ENCODE measurements at places on chromosomes 2 and 18.

DNA sequence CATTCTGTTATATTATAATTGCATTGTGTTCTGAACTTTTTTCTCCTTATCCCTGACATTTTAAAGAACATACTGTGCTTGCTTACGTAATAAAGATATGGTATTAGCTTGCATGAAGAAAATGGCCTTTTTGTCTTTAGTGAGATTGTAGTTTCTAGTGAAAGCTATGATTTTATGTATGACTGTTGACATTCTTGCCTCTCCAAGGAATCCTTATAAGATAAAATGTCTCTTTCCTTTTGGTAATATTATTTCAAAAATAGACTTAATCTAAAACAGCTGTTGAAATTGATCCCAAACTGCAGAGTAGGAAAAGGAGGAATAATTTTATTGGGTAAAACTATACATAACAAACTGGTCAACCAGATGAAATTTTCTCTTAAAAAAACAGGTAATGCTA, 40.8 kb upstream of the CCDC102B start:
- DNase-seq = no peak

GRCh38 chr2:195319112-195319460, 337.9 kb upstream of the SLC39A10 start:
- no peak for DNase-seq

GRCh38 chr18:26071725-26072124, 18.7 kb downstream of the SS18 start:
- DNase-seq = no peak

GRCh38 chr2:39697454-39697853, 31.7 kb downstream of the TMEM178A start:
- no peak for DNase-seq

DNA sequence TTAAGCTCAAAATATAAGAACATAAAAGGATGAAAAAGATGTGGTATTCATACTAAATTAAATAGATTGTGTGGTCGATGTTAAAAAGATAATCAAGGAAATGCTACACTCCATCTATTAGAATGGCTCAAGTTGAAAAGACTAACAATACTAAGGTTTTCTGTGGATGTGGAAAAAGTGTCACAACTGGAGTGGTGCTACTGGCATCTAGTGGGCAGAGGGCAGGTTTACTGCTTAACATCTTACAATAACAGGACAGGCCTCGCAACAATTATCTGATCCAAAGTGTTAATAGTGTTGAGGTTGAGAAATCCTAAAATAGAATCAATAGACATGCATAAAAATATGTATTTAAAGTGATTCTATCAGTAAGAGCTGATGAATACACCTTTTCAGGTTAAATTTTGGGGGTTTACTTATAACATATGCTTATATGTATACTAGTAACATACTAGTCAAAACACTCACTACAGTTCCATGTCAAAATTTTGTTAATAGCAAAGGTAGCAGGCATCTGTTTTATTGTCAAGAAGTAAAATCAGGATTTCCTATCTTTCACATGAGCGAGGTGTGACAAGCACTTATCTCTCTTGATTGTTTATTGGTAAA, 91.5 kb upstream of the TMEFF2 start:
- DNase-seq = no peak

GRCh38 chr2:46909771-46910419, 5.7 kb downstream of the MCFD2 start:
- no peak for DNase-seq

- DNase-seq = no peak
Observed at GRCh38 chr2:108536133-108536780, 2.0 kb downstream of the LIMS1 start.

- DNase-seq = no peak
Observed at GRCh38 chr2:158837645-158838044, 42.5 kb downstream of the DAPL1 start.

DNA sequence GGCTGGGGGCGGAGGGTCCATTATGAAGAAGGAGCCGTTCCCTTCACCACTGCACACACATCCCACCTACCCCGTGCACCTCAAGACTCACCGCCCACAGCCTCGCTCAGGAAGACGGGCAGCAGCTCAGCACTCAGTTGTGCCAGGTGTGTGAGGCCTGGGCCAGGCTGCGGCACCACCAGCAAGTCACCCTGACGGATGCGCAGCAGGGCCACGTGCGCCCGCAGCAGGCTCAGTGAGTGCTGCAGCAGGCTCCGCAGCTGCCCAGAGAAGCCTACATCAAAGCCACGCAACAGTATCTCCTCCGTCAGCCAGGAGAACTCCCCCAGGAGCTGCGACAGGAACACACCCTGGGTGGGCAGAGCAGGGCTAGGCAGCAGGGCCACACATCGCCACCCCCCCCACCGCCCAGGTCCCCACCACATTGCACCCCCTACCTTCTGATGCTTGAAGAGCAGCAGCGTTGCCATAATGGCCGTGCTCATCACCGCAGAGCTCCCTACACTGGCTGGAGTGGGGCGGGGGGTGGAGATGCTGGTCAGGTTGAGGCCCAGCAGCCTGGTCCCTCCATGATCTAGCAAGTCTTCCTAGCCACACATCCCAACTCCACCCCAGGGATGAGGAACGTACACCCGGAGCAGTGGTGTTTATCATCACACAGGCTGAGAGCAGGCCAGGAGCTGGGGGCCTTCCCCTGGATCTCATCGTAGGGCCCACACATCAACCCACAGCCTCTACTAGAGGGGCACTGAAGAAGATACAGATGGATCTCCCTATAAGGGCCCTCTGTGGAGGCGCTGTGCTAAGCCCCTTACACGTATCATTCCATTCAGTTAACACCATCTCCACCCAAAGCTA, 10.2 kb downstream of the GPAT2 start:
- no peak for DNase-seq

GRCh38 chr18:55582325-55582724, 5.7 kb downstream of the TCF4 start:
- DNase-seq = peak; percentile 72

Measured in renal pelvis (tissue), 12 donors.